ENCODE measurements at places on chromosomes 4 and X.

- no peak for DNase-seq
Observed at GRCh38 chrX:54950730-54951375, 30.2 kb downstream of the TRO start.

DNA sequence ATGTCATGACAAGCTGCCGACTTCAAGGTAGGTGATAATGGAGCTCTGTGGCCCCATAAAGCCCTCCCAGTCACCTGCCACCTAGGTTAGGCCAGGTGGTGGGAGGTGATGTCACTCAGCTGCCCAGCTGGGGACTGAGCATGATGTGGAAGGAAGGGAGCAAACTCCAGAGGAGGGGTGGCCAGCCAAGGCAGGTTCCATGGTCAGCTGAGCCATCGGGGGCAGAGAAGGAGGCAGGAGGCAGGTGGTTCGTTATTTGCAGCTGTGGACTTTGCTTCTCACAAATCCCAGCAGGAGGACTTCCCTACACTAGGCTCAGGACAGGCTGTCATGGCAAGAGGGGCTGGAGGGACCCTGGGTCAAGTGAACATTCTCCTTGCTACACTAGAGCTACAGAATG is 2.1 kb downstream of the CCDC120 start:
- DNase-seq: no peak

- no peak for DNase-seq
Observed at GRCh38 chr4:78432896-78433295, 118.7 kb upstream of the ANXA3 start.

- DNase-seq: no peak
Observed at GRCh38 chr4:156102411-156102810, 148.7 kb upstream of the CTSO start.

GRCh38 chr4:55348466-55348865 is 2.4 kb downstream of the SRD5A3 start:
- DNase-seq: no peak

- DNase-seq: peak; percentile 22
Observed at GRCh38 chr4:8336412-8337075, 67.0 kb downstream of the HTRA3 start.

All from HFF-Myc (cell line).